AG10803 (cell line): ENCODE measurements at places on chromosomes 3 and 15.

DNA sequence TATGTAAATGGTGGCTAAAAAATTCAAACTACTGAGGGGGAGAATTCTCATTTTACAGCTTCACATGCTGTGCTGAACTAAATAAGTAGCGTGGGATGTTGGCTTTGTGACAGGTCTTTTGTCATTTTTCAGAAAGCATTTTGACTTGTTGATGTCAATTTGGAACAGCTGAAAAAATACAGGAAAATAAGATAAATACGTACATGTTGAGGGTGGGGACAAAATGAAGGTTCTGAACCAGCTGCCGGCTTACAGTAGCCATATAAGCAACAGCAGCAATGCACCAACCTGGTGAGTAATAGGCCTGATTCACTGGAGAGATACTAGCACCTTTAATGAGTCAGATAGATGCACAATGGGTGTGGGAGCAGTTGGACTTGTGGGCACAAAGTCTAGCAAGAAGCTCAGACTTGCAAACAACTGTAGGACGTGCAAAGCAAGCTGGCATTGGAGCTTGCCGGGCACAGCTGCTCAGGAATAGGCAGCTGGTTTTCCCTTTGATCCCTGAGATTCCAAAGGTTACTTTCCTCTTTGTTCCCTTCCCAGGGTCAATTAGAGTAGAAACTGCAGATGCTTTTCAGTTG, 12.9 kb downstream of the B3GNT5 start:
- DNase-seq, result peak; percentile 44

- no peak for DNase-seq
Observed at GRCh38 chr3:3227640-3228039, 48.1 kb upstream of the CRBN start.

DNA sequence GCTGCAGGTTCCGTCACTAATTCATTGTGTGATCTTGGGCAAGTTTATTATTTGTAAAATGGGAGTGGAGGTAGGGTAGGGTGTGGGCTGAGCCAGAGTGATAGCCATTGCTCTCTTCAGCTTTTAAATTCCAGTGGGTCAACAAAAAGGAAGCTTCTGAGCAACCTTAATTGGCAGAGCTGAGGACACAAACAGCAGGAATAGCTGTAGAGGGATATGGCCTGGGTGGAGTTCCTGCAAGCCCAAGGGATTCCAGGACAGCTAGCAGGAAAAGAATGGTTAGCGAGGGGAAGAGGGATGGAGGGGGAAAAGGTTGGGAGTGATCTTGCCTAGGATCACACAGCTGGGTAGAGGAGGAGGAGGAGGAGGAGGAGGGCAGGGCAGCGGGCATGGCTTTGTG, 11.4 kb downstream of the CCK start:
- DNase-seq, result no peak

DNA sequence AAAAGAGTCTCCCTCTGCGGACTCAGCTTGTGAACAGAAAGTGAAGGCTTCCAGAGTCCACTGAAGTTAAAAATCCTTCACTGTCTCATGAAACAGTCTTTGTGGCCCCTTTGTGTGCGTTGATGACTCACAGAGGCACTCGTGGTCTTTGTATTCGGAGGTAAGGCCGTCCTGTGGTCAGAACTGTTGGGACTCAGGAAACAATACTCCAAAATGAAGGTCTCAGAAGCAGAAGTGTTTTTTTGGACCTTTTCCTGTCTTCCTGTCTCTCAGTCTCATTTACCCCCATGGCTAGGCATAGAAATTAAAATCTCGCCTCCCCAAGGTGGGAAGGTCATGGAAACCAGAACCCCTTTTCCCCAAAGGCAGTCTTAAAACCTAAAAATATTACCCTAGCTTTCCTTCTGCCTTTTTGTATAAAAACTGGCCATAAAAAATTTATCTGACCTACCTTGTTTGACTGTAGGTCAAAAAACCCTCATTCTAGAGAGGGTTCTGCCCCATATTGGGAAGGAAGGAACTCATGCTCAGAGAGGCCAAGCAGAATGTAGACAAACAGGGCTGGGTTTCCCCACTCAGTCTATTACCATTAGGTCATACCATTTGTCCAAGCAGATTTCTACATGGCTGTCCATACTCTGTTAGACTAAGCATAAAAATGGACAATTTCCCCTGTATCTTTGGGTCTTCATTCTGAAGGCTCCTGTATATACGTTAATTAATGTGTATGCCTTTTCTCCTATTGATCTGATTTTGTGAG, 19.1 kb upstream of the EPB42 start:
- DNase-seq, result no peak

- no peak for DNase-seq
Observed at GRCh38 chr3:30692498-30693130, 86.2 kb downstream of the TGFBR2 start.
